ENCODE measurements at places on chromosomes 1 and 21. TPM values are rescaled to one million over a fixed set of nuclear protein-coding genes. Genes with fewer than 3 reads are reported as not detected.
A peak's percentile ranks its signal among the peaks of the same experiment; 100 is the strongest.

DNA sequence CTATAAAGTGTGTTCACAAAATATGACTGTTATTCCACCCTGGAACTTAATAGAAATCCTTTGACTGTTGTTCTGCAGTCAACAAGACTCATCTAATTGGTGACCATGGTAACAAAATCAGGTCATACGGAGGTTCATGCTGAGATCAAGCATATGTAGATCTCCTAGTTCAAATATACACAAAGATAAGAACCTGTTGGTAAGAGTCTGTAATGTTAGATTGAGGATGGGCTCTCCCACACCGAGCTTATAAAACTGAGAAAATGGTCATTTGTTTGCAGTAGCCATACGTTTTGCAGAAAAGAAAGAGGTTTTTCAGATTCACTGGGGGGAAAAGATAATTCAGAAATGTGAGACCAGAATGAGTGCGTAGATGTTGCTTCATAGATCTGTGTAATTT is 468.1 kb downstream of the RPS6KC1 start:
- DNase-seq, result no peak
- H3K27ac ChIP-seq, result no peak overlapping the region
- H3K27me3 ChIP-seq, result peaks cover 7% of the 10 kb centered on the region
- H3K4me3 ChIP-seq, result no peak overlapping the region
- no peaks in the 10 kb centered on the region for H3K4me1 ChIP-seq
- H3K36me3 ChIP-seq, result no peaks in the 10 kb centered on the region

- no peak for DNase-seq
- no peaks in the 10 kb centered on the region for H3K27me3 ChIP-seq
- H3K27ac ChIP-seq, result no peak overlapping the region
- no peaks in the 10 kb centered on the region for H3K4me1 ChIP-seq
These were observed 76.6 kb downstream of the PLPP3 start for GRCh38 chr1:56502700-56503245.

DNA sequence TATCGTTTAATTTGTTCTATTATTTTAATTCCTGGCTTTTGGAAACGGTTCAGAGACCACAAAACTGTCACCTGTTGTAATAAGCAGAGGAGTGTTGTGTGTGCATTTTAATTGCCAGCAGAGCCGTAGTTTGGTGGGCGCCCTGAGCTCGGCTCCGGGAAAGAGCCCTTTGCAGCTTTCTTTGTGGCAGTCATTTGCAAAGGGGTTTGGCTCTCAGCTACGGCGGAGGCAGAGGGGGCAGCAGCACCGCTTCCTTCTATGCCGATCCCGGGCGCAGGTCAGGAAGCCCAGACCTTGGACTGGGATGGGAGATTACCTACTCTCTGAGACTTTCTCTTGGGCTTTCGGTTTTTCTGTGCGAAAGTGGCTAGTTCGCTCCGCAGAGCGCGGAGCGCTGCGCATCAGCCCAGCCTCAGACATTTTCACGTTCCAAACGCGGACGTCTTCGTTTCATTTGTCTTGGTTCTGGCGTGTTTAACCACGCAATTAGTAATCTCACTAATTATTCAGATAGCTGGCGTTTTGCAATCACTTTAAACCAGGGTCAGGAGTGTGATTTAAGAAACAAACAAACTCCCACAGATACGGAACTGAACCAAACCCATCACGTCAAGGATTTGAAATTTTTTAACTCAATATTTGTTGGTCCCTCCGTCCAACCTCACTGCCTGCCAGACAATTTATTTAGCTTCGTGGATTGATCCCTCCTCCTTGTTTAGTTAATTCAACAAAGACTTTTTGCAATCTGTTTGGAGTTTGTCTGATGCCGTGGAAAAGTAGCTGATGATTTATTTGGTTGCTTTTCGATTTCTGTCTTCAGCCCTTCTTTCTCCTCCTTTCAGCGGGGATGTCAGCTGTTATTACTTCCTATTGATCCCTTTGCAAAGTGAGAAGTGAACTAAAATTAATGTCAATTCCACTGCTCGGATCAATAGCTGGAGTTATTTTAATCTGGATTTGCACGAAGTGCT is 3.9 kb downstream of the RNF220 start:
- peaks cover 39% of the 10 kb centered on the region for H3K27me3 ChIP-seq
- H3K27ac ChIP-seq, result no peak overlapping the region
- H3K4me1 ChIP-seq, result peaks cover 36% of the 10 kb centered on the region
- H3K36me3 ChIP-seq, result peaks cover 1% of the 10 kb centered on the region

TEDDM1 gene
- not detected for total RNA-seq

LAMC2 gene
- not detected for total RNA-seq

GRCh38 chr1:93977598-93977945 is 68.3 kb upstream of the GCLM start:
- no peak overlapping the region for H3K4me3 ChIP-seq
- no peaks in the 10 kb centered on the region for H3K36me3 ChIP-seq
- H3K4me1 ChIP-seq, result no peaks in the 10 kb centered on the region

MGST3 gene
- 56.6 TPM for total RNA-seq

- no peak overlapping the region for H3K4me3 ChIP-seq
- no peaks in the 10 kb centered on the region for H3K27me3 ChIP-seq
- peaks cover 4% of the 10 kb centered on the region for H3K4me1 ChIP-seq
- DNase-seq, result no peak
- peaks cover 7% of the 10 kb centered on the region for H3K36me3 ChIP-seq
These were observed 6.1 kb upstream of the AGO3 start for GRCh38 chr1:35924838-35925237.

- no peaks in the 10 kb centered on the region for H3K36me3 ChIP-seq
- no peak overlapping the region for H3K27ac ChIP-seq
These were observed 821 bp downstream of the PHC2 start for GRCh38 chr1:33429856-33430691.

PLA2G2E gene
- total RNA-seq, result not detected

DNA sequence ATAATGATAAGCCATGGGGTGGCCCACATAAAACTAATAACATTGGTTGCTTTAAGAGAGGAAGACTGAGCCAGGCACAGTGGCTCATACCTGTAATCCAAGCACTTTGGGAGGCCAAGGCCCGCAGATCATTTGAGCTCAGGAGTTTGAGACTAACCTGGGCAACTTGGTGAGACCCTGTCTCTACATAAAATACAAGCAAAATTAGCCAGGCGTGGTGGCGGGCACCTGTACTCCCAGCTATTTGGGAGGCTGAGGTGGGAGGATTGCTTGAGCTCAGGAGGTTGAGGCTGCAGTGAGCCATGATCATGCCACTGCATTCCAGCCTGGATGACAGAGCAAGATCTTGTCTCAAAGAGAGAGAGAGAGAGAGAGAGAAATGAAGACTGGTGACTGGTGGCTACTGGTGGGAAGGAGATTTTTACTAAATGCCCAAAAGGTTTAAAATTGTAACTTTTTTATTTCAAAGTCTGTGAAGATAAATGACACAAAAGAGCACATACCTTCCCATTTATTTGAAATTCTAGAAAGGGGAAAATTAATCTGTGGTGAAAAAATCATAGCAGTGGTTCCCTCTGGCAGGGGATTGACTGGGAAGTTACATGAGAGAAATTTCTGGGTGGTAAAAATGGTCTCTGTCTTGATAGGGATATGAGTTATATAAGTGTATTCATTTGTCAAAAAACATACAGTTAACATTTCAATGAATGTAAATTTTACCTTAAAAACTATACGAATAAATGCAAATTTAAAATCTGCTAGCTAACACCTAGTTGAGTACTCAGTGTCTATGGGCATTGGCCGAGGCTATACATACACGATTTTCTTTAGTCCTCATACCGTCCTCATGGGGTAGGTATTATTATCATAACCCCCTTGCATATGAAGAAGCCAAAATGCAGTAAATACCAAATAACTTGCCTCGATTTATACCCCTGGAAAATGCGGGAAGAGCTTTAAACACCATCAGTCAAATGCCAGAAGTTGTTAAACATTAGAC is 2.2 kb upstream of the NBPF1 start:
- H3K36me3 ChIP-seq, result no peaks in the 10 kb centered on the region
- peak; percentile 9 for DNase-seq
- H3K27me3 ChIP-seq, result no peaks in the 10 kb centered on the region
- no peak overlapping the region for H3K27ac ChIP-seq

DNA sequence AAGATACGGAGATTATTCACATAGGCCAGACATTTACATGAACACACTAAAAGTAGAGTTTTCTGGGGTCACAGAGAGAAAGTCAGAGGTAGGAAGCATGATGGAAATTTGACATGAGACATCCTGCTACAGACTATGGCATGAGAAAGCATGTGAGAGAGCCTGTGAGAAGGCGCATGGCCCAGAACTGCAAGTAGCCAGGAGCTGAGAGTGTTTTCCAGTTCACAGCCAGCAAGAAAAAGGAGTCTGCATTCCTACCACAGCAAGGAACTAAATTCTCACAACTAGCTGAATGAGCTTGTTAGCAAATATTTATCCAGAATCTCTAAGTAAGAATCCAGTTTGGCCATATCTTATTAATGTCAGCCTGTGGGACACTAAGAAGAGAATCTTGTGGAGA is 673.3 kb downstream of the BRINP3 start:
- no peak overlapping the region for H3K4me3 ChIP-seq
- no peak for DNase-seq
- no peaks in the 10 kb centered on the region for H3K27me3 ChIP-seq
- no peaks in the 10 kb centered on the region for H3K36me3 ChIP-seq
- H3K4me1 ChIP-seq, result no peaks in the 10 kb centered on the region

- no peak overlapping the region for H3K4me3 ChIP-seq
- H3K36me3 ChIP-seq, result no peaks in the 10 kb centered on the region
- H3K27ac ChIP-seq, result no peak overlapping the region
- DNase-seq, result no peak
These were observed 657.6 kb downstream of the LMO4 start for GRCh38 chr1:87986130-87986866.

- H3K27ac ChIP-seq, result no peak overlapping the region
- no peaks in the 10 kb centered on the region for H3K27me3 ChIP-seq
- no peaks in the 10 kb centered on the region for H3K4me1 ChIP-seq
These were observed 242.5 kb upstream of the TMPRSS15 start for GRCh38 chr21:18646116-18646515.

SPATA6 gene
- 1.9 TPM for total RNA-seq

Measured in activated CD4-positive, alpha-beta memory T cell treated with anti-CD3 and anti-CD28 coated beads for 36 hours (primary cell).